H9 (cell line): ENCODE measurements at places on chromosomes 16 and 17. TPM values are rescaled to one million over a fixed set of nuclear protein-coding genes. Genes with fewer than 3 reads are reported as not detected.

- DNase-seq: no peak
Observed at GRCh38 chr16:55001931-55002330, 71.3 kb downstream of the IRX5 start.

DNA sequence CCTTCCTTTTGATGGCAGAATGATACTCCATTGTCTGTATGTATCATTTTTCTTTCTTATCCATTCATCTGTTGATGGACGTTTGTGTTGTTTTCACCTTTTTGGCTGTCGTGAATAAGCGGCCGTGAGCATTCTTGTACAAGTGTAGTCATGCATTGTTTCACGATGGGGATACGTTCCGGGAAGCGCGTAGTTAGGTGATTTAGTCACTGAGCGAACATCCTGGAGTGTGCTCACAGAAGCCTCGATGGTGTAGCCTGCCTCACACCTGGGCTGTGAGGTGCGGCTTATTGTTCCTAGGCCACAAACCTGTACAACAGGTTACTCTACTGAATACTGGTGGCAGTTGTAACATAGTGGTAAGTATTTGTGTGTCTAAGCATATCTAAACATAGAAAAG is 136.5 kb downstream of the CMIP start:
- DNase-seq: no peak

DNA sequence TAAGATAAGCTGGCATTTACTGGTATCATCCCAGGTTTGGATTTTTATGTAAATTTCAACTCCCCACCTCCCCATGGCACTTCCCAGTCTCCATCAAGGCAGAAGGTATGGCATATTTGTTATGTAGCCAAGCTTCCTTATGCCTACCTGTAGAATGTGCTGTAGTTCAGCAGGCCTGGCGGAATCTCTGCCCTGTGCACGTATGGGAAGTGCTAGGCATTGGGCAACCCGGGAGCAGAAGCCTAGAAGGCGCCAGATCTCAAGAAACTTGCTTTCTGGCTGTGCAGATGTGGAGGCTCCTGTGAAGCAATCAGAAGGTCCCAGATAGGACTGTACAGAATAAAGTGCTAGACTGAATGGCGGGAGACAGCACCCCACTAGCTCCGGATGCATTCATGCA is 64.7 kb downstream of the SNX20 start:
- DNase-seq: no peak

Gene HSD17B1
- 1.3 and 1.5 TPM in 2 replicates for total RNA-seq

GRCh38 chr17:65794572-65794971 is 233.1 kb upstream of the AXIN2 start:
- DNase-seq: peak; percentile 59

- DNase-seq: no peak
Observed at GRCh38 chr17:34464812-34465211, 101.8 kb upstream of the CCL1 start.

- DNase-seq: peak; percentile 71
Observed at GRCh38 chr17:79090443-79091225, 16.0 kb downstream of the ENGASE start.
